ENCODE measurements at places on chromosomes 13 and 19.

DNA sequence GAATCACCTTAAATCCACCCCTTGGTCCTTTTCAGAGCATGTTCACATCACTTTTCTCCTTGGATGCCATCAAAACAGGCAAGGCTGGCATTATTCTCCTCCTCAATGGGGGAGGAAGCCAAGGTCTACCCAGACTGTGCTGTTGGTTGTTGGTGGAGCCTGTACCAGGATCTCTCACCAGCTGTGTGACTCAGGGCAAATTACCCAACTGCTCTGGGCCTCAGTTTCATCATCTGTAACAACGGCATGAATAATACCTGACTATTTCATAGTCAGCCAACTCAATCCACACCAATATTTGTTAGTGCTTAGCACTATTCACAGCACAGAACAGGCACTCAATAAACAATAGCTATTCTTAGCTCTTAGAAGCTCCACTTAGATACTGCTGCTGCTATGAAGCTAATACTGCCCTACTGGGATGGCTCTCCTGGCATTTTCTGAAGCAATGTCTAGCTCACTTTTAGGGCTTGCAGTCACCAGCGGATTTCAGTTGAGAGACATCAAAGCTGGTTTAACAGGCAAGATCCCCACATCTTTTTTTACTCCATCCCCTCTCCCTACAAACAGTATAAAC is 116.9 kb downstream of the CCNA1 start:
- DNase-seq: no peak

DNA sequence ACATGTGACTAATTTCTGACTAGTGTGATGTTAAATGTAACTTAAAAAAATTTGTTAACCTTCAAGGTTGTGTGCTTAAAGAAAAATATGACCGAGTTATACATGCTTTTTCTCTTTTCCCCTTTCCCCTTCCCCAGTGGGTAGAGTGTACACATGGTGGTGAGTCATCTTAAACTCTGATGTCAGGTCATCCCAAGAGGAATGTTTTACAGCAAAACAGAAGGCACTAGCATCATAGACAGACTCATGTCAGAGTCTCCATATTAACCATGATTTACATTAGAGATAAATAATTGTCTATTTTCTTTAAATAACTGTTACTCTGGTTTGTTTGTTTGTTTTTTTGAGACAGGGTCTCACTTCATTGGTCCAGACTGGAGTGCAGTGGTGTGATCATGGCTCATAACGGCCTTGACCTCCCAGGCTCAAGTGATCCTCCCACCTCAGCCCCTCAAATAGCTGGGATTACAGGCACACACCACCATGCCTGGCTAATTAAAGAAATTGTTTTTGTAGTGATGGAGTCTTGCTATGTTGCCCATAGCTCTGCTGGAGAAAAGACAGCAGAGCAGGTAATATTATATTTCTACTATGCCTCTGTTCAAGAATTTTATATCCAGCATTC is 160.4 kb upstream of the PCDH9 start:
- DNase-seq: no peak

- no peak for DNase-seq
Measured at GRCh38 chr13:53759016-53759415, 730.4 kb downstream of the OLFM4 start.

DNA sequence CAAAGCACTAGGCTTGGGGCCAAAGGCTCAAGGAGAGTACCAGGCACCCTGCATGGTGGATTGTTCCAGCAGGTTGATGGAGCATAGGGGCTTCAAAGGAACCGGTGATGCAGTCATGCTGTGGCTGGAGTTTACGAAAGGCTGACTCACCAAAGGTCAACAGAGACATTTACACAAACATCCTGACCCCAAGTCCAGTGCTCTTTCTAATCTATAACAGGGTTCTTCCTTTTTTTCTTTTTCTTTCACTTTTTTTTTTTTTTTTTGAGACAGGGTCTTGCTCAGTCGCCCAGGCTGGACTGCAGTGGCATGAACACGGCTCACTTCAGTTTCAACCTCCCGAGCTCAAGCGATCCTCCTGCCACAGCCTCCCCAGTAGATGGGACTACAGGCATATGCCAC is 35.6 kb upstream of the TPTE2 start:
- DNase-seq: no peak

DNA sequence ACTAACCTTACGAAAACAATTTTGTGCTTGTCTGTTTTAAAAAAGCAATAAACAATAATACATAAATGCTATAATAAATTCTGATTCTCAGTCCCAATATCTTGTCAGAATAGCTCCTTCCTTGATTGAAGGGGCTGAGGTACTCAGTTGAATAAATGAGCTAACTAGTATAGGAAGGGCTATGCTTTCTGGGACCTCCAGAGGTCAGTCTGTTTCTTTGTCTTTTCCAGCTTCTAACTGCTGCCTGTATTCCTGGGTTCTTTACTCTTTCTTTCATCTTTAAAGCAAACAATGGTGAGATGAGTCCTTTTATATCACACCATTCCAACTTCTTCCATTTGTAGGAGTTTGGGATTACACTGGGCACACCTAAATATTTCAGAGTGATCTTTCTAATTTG is 1297.0 kb upstream of the ATXN8OS start:
- no peak for DNase-seq

- DNase-seq: no peak
Measured at GRCh38 chr13:18714889-18715288, 466.7 kb downstream of the TUBA3C start.

GRCh38 chr19:55284405-55285058 is 735 bp downstream of the BRSK1 start:
- no peak for DNase-seq

GRCh38 chr19:47086280-47086679 is 27.3 kb downstream of the ZC3H4 start:
- DNase-seq: no peak

- no peak for DNase-seq
Measured at GRCh38 chr13:99339230-99339721, 32.1 kb upstream of the GPR183 start.

DNA sequence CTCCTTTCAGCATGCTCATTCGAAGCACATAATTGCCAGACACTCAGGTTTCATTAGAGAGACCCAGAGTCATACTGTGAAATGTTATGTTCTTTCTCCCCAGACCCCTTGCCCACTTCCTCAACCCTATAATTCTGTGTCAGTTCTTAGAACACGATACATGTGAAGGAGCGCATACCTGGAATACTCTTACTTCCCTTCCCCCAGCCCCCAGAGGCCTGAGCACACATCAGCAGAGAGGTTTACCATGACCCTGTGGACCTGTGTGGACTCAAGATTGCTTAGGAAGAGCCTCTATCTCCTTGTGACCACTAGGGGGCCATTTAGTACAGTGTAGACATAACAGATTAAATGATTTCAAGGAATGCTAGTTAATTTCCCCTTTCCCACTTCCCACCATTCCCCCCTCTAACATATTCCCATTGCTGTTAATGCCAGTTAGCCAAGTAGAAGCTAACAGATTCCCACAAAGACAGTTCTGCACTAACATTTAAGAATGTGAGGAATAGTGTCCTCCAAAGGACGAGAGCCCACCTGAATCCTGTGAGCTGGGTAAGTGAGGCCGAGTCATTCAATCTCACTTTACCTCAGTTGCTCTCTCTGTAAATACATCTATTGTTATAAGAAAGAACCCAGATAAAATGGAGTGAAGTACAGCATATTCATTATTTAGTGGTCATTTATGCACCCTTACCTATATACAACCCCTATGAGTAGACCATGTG is 154.2 kb upstream of the MAB21L1 start:
- peak; percentile 3 for DNase-seq

DNA sequence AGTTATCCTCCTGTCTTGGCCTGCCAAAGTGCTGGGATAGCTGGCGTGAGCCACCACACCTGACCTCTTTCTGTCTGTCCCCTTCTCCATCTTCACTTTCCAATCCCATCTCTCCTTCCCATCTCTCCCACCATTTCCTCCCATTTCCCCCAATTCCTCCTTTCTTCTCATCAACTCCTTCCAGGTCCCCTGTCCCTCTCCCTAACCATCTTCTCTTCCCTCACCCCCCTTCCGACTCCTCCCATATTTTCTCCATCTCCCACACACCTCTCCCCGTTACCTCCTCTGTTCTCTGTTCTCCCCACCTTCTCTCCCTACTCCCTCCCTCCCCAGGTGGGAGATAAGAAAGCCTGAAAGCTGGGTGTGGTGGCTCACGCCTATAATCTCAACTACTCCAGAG is 40.6 kb downstream of the KEAP1 start:
- no peak for DNase-seq

GRCh38 chr13:90686442-90686841 is 661.0 kb upstream of the MIR17HG start:
- no peak for DNase-seq

GRCh38 chr13:99484473-99484872 is 16.8 kb upstream of the TM9SF2 start:
- DNase-seq: no peak

DNA sequence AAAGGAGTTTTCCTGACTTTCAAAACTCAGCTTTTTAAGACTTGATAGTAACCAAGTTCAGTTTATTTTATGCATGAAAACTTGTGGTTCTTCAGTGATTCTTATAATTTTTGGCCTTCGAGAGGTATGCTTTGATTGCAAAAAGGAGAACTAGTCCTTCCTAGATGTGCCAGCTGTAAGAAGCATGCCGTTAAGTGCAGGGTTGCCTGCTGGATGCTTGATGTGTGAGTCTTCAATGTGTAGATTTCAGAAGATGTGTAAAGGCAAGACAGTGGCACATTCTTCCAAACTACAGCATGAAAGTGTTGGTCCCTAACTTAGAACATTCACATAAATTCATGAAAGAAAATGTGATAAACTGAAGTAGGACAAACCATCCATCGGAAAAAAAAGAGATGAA is 532.5 kb downstream of the DCT start:
- no peak for DNase-seq

- no peak for DNase-seq
Measured at GRCh38 chr13:45928843-45929242, 77.3 kb upstream of the SIAH3 start.

- DNase-seq: no peak
Measured at GRCh38 chr13:73412933-73413332, 354.1 kb downstream of the KLF5 start.

- no peak for DNase-seq
Measured at GRCh38 chr13:77351315-77351714, 24.4 kb upstream of the MYCBP2 start.

DNA sequence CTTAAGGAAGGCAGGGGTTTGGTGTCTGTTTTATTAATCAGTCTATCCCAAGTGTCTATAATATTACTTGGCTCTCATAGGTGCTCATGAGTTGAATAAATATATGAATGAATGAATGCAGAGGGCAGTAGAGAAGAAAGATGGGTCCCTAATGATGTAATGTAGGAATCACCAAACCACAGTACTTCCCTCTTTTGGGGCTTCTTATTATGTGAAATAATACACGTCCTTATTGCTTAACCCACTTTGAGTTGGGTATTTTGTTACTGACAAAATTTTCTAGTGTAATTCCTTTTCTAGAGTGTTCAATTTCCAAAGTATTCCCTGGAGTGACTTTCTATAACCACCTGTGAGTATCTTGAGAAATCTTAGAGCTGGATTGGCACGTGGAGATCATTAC is 13.2 kb downstream of the KLK5 start:
- no peak for DNase-seq

DNA sequence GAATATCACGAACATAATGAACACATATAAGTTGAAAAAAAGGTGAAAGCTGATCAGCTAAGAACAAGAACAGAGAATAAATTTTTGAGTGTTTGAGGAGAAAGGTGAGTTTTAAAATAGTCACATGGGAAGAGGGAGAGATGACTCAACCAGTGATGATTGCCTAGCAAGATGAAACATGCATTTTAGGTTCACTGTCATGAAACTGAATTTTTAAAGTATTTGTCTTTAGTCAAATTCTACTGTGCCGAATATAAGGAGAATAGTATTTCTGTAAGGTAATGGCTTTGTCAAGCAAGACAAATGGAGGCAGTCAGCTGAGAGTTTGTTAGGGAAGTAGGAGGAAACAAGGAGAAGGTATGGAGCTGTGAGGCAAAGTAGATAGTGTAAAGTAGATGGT is 2557.4 kb downstream of the PCDH9 start:
- DNase-seq: no peak

DNA sequence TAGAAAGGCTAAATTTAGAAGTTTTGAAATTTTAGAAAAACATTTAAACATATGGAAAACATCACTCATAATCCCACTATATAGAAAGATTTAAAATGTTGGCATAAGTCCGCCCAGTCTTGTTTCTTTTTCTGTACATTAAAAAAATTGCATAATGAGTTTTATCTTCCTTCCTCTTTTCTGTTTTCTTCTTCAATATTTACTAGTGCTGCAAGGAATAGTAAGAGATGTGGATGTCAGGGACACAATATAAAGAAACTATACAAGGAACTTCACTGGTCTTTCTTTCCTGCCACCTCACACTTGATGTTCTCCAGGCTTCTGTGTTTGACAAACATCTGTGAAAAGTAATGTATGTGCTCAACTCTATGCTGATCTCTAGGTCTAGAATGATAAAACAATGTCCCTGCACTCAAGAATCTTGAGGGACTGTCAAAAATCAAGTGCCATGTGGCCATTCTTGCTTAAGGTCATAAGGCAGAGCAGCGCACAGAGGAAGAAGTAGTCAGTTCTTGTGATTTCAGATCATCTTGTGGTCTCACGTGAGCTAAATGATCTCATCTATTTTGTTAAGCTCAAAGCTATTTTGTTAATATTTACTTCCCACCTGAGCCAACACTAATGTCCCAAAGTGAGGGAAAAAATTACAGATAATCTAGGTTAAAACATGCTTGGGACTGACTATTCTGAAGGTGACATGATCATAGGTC is 186.9 kb upstream of the OBI1 start:
- no peak for DNase-seq

DNA sequence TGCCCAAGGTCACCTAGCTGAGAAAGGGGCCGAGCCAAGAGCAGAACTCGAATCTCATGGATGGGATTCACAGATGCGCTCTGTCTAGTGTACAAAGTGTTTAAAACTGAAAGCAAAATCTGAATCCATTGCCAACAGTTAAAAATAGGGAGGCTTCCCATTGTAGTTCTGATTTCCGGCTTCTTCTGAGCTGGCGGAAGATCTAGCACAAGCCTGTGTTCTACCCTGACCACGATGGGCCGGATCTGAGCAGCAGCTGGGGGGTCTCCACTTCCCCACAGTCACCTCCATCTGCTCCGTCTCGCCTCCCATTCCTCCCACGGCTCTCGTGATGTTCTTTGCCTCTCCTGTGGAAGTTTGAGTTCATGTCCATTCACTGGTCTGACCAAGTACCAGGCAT is 2.4 kb downstream of the CACNG8 start:
- DNase-seq: no peak

DNA sequence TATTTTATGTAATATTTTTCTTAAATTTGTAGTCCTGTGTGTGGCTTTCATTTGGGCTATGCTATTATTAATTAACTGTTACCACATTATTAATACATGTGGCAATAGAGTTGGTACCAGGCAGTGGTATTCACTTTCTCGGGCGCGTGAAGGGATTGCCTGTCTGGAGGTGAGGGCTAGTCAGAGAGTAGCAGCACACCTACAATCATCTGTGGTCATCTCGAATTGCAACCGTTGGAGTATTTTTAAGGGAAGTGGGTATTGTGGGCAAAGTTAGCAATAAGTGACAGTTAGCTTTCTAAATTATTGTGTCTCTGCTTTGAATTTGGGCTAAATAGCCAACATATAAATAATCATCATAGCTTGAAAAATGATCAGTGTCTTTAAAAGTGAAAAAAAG is 20.0 kb upstream of the GPR18 start:
- DNase-seq: no peak
